ENCODE measurements at places on chromosomes 5 and 9. TPM values are rescaled to one million over a fixed set of nuclear protein-coding genes. Genes with fewer than 3 reads are reported as not detected.

PCDHGC3 gene
- polyA plus RNA-seq = 8.6 TPM

CAPSL gene
- polyA plus RNA-seq = not detected

CDX1 gene
- not detected for polyA plus RNA-seq

ANKRD33B gene
- polyA plus RNA-seq = 1.4 TPM

GRM6 gene
- not detected for polyA plus RNA-seq

TNIP1 gene
- 55.5 TPM for polyA plus RNA-seq

NDUFS4 gene
- polyA plus RNA-seq = 250 TPM

CXCL14 gene
- 28.3 TPM for polyA plus RNA-seq

ZNF618 gene
- 1.2 TPM for polyA plus RNA-seq

VCAN gene
- polyA plus RNA-seq = 2.7 TPM

CD72 gene
- 0.68 TPM for polyA plus RNA-seq

GABRA6 gene
- not detected for polyA plus RNA-seq

SPATA9 gene
- polyA plus RNA-seq = 0.22 TPM

CTXN3 gene
- 0.06 TPM for polyA plus RNA-seq

AGXT2 gene
- polyA plus RNA-seq = not detected

RANBP3L gene
- 0.04 TPM for polyA plus RNA-seq

CD14 gene
- 9.0 TPM for polyA plus RNA-seq

- DNase-seq = peak; percentile 60
These were observed 59.2 kb upstream of the CLINT1 start for GRCh38 chr5:157917899-157918809.

GRCh38 chr9:91868732-91869391 lies 81.2 kb downstream of the ROR2 start:
- DNase-seq = no peak

DNA sequence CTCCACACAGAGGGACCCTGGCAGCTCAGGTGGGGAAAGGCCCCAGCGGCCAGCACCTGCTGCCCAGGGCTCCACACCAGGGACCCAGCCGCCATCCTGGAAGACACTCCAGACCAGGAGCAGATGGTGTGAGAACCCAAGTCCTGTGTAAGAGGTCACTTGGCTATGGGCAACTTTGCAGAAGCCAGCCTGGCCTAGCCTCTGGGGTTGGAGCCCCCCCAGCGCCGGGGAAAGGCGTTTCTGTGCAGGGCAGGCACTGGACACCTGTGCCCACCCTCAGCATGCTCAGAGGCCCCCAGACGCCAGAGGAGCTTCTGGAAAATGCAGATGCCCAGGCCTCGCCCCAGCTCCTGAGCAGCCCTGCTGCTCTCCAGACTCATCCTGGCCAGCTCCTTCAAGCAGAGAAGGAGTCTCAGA lies 34.0 kb downstream of the RASGEF1C start:
- DNase-seq = no peak

DNA sequence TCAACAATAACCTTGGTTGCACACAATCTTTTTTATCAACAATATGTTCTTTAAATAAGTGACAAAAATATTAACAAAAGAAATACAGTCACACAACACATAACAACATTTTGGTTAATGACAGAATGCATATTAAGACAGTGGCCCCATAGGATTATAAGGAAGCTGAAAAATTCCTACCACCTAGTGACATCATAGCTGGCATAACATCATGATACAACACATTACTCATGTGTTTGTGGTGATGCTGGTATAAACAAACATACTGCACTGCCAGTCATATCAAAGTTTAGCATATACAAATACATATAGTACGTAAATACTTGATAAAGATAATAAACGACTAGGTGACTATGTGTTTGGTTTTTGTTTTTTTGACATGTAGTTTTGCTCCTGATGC lies 344.8 kb upstream of the POU5F2 start:
- no peak for DNase-seq

DNA sequence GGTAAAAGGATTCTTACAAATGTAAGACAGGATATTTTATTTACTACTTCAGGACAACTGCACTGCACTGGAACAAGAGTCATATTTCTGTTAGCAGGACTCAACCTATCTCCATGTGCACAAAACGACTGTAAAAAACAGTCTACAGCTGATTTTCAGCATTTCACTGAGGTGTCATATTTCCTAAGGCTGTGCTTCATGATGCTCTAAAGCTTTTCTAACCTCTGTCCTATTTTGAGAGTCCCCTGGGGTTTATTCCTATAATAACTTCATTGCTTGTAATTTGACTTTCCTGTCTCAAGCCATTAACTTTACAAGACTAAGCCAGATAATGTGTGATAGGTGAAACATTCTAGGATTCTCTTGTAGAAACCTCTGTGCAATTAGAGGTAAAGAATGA lies 472.3 kb downstream of the HINT1 start:
- DNase-seq = no peak

GRCh38 chr5:135452321-135453030 lies at the start of gene TIFAB:
Gene TIFAB, minus strand, starts transcription at chr5:135452351. Its CDS starts 2,412 bp downstream, at chr5:135449939.
- no peak for DNase-seq

DNA sequence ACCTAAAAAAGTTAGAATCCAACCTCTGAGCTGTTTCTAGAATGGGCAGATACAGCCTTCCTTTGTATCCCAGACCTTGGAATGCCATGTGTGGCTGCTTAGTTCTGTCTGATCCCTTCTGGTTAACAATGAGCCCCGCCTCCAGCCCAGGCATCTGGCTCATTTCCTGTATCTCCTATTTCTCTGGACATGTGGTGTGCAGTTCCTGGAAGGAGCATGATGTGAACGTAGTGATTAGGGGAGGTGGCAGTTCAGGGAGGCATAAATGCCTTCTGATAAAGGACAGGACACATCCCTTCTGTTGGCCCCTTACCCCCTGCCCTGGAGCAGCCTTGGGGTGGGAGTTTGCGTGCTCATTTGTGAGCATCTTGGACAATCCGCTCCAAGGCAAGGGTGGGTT lies 243.0 kb downstream of the ZSWIM6 start:
- DNase-seq = no peak

DNA sequence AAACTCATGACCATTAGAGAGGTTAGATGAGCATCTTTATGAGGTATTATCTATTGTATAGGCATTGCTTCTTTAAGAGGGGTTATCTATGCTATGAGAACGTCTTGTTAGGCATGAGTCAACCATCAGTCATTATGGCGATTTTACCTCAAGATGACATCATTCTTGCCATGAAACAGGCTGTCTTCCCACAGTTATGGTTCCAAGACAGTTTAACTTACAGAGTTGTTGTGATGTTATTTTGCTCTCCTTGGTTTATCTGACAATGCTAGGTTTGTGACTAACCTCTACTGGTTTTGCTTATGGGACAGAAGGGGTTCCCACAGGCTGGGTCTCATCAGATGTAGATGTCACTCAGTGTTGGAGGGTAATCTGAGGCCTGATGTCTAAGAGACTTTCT lies 1864.7 kb upstream of the ACO1 start:
- DNase-seq = no peak

DNA sequence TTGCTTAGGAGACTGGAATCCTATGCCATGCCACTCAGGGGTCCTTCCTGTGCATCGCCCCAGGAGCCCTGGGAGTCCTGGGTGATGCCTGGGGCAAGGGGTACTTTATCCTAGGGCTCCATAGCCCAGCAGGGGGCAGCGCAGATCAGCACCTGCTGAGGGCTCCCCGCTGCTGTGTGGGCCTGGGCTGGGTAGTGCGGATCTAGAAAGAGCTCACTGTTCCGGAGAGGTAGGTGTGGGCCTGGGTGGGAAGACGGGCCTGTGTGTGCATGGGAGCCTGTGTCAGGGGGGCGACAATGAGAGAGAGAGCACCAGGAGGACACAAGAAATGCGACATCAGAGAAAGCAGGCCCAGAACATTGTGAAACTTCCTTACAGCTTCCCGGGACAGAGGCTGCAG lies 11.4 kb upstream of the DAB2IP start:
- DNase-seq = peak; percentile 84

GRCh38 chr5:146816775-146817387 lies 61.7 kb downstream of the PPP2R2B start:
- DNase-seq = no peak

GRCh38 chr5:25005431-25005830 lies 360.7 kb upstream of the CDH10 start:
- DNase-seq = no peak

GRCh38 chr5:1497795-1498622 lies 25.8 kb downstream of the LPCAT1 start:
- no peak for DNase-seq

DNA sequence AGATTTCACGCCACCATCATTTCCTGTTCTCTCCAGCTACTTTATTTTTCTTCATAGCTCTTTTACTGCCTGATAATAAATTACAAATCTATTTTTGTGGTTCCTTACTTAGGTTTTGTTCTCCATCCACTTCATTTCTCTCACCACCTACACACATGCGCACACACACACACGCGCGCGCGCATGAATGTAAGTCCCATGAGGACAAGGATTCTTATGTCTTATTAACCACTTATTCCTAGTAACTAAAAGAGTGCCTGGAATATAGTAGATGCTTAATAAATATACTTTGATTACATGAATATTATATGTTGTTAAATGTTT lies 116.5 kb downstream of the TRPM6 start:
- no peak for DNase-seq

- no peak for DNase-seq
These were observed 43.9 kb upstream of the SEMA4D start for GRCh38 chr9:89541798-89542197.

DNA sequence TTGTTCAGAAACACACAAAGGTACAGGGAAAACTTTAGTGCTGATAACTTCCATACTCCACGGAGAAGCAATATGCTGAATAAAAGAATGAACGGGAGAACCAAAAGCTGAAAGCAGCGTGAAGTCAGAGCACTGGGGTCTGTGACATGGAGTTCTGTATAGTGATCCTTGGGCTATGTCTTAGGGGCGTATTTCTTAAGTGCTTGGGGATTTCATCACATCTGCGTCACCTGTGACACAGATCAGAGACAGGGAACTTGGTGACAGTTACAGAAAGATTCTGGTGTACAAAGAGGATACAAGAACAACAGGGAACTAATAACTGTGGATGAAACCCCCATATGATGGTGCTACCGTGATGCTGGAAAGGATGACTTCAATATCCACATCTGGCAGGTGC lies 81.9 kb downstream of the MARCHF3 start:
- no peak for DNase-seq

DNA sequence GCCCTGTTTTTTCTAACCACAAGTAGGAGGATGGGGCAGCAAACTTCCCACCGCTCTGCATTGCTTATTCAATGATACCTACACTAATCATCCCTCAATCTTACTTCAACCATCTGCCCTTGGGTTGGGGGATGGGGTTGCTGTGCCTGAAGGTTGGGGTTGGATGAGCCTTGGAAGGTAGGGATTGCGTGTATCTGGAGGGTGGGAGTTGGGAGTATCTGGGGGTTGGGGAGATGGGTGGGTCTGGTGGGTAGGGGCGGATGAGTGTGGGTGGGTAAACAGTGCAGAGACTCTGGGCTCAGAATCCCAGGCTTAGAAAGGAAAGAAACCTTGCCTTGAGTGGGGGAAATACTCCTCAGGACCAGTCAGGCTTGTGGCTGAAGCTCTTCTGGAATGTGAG lies 467.4 kb downstream of the DIRAS2 start:
- no peak for DNase-seq

- DNase-seq = peak; percentile 81
These were observed 37.3 kb upstream of the ADRA1B start for GRCh38 chr5:159878988-159879471.

- no peak for DNase-seq
These were observed 571.2 kb upstream of the ZNF462 start for GRCh38 chr9:106291786-106292185.

GRCh38 chr5:120604884-120605283 lies 140.8 kb downstream of the PRR16 start:
- DNase-seq = no peak

- DNase-seq = no peak
These were observed 376.0 kb upstream of the SMARCA2 start for GRCh38 chr9:1639166-1639565.

GRCh38 chr9:16597136-16597535 lies 273.3 kb downstream of the BNC2 start:
- no peak for DNase-seq

DNA sequence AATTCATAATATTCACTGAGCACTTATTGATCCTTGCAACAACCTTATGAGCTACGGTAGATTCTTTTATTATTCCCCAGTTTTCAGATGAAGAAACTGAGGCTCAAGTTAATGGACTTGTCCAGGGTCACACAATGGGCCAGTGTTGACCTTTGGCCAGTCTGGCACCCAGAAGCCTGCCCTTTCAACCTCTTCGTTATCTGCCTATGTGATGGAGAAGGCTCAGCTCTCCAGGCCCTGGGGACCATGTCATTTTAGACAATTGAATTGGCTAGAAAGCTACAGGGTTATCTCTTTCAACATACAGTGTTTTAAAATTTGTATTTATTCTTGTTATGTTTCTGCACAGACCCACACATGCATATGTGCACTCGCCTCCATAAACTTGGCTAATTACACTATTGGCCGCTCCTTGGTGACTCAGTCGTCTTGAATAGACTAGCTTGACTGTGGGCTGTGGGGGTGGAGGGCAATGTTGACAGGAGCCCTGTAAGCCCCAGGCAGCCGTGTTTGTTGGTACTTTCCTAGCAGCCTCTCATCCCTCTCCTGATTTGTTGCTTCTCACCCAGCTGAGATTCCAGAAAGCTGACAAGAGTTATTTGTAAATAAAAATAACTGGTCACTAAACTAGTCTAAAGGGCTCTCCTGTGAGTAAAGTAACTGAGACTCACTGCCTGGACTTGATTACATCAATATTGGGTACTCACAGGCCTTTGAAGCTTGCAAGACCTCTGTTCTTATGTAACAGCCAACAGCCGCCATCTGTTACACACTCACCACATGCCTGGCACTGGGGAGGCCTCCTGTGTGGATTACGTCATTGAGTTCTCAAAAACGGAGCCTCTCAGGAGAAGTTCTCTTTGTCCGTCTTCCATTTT lies 8.5 kb upstream of the ANGPTL2 start:
- peak; percentile 81 for DNase-seq

DNA sequence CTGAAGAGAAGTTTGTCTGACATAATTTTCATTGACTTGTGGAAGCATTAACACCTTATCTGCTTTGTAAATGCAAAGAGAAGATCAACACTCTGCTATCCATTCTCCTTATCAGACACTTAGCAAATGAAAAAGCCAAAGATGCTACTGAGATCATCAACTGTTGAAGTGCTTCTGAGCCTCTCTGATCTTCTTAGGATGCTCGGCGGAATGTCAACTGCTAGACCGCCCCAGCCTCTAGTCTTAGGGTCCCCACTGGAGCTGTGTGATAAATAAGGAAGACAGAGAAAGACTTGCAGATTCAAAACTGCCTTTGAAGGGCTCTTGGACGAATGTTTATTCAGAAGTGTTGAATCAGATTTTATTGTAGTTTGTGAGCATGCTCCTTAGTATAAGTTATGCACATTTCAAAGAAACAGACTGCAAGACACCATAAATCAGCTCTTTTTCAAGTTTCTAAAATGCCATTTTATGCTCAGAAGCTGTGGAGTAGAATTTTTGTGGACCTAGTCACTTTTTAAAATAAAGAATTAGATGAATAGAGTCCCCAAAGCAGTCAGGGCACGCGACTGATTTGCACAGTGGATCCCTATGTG lies 197.9 kb downstream of the DIRAS2 start:
- DNase-seq = no peak

All from psoas muscle (tissue), 8 donors.